ENCODE measurements at places on chromosomes 2 and 18.

DNA sequence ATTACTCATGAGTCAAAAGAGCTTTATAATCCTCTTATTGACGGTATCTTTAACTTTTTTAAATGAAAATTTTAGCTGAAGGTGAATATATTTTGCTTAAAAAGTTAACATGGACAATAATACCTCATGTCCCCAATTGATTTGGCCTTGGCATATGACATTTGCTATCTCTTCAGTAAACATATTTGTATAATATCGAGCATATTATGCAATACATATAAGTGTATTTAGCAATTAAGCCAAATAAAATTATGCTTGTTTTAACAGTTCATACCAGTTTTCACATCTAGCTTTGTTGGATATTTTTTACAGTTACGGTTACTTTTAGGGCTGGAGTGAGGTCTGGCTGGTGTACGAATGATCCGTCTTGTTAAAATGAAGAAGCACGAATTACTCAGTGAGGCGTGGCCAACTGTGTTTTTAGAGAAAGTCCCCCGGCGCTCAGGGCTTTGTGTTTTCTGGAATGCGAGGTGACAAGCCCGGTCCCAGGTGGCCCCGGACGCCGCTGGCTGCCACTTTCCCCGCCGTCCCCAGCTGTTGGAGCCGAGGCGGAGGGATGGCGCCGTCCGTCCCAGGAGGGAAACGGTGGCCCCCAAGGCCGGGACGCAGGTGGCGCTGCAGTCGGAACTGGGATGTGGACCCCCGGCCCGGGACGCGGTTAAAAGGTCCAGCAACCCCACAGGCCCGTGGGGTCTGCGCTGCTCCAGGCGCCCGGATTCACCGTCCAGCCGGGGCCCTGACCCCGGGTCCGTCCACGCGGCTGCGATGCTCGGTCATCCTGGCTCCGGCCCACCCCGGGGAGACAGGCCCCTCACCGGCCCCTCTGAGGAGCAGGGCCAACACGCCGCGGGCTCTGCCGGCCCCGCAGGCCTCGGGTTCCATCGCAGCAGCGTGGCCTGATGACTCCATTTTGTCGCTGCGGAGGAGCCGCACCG is 41.3 kb downstream of the TMEM18 start:
- no peak for DNase-seq

DNA sequence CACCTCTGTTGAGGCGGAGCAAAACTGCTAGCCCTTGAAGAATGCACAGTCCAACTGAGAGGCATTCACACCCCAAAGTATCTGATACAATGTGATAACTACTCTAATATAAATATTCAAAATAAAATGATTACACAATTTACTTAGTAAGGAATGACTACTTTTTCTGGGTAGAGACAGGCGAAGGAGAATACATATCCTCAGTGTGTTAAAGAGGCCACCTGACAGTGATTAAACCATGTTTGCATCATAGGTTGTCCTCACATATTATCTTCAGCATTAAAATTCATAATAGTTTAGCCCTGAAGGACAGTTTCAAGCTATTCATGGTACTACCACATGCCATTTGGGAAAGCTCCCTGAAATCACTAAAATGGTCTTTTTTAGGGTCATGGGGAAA is 16.9 kb upstream of the BAZ2B start:
- no peak for DNase-seq

DNA sequence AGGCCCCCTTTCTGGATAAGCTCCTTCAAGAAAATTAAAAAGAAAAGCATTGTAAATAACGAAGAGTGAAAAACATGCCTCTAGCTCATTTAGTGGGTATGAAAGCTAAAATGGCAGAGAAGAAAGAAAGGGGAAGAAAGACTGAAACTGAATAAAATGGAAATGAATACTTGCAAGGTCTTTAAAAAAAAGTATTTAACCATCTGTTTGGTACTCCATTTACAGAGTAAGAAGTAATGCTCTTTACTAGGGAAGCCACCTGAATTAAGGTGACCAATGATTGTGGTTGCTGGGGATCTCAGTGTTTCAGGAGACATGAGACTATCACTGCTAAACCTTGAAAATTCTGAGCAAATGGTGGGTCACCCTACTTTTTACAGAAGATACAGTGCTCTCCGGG is 17.7 kb upstream of the ARL5A start:
- DNase-seq = no peak

DNA sequence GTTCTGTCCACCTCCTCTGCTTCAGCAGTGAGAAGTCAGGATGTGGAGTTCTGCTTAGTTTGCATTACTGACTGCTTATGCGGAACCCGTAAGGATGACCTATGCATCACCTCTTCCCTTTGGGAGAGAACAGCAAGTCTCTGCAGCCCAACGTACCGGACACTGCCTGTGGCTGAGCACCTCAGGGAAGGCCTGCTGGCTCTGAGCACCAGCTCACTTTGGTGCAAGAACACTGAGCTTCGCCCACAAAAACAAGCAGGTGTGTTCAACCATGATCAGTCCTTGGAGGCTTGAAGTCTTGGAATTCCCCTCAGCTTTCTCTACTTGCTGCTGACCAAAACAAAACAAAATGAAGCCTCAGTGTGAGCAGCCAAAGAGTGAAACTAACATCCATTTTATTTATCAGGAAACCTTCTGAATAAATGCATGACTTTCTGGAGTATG is 52.7 kb upstream of the NCK2 start:
- no peak for DNase-seq

- no peak for DNase-seq
Observed at GRCh38 chr2:36562240-36562639, 35.7 kb downstream of the FEZ2 start.

DNA sequence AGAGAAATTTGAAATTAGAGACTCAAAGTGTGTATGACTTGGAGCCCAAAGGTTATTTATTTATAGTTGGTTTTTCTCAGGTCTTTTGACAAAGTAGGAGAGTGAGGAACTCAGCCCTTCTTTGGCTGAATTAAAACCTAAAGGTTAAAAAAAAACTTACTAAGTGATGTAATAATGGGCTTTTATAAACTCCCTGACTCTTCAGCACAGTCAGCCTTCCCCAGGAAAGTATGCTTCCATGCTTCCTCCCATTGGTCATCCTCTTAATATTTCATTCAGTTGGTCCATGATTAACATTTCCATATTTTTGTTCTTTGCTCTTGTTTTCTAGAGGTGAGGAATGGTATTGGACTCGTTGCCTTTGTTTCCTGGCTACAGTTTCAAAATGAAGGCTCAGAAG is 7.2 kb downstream of the ARPC2 start:
- no peak for DNase-seq

DNA sequence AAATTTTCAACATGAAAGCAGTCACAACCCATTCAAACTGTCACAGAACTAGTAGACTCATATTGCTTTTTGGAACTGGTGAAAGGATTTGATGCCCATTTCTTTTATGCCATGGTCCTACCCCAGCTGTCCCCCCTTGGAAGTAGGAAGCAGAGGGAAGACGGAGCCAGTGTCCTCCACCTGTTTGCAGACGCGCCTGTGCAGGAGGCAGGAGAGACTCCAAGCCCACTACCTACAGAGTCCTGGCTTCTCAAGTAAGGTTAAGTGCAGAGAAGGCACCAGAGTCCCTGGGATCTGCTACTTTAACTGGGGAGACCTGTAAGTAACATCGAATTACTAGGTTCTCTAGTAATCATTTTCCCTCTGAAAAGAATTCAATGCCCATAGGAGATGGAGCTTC is 32.7 kb upstream of the DNMT3A start:
- DNase-seq = no peak

- DNase-seq = no peak
Observed at GRCh38 chr2:100822587-100823248, 2.8 kb downstream of the NPAS2 start.

DNA sequence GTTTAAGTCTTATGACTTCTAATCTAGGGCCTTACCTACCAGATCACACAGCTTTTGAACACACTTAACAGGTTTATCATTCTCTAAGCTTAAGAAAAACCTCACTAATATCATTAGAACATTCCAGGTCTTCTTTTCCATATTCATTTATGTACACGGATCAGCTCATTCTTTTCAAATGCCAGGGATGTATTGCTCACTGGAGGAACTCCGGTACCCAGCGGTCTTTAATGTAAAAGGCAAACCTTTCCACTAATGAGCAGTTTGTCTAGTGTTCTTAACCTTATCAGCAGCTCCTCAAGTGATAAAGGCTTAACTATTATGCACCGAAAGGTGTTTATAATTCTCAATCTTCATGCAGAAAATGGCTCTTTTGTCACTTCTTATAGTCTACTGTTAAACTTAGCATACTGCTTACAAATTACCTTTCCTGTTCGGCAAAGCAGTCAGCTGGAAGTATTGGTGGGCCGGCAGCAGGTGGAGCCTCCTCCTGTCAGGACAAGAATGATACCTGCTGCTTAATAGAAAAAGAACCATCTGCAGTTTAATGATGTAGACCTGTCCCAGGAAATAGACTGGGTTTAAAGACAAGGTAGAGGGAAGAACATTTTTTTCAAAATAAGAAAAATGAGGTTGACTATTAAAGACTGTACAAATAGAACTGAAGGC is 142.7 kb downstream of the FIGN start:
- DNase-seq = no peak

Data from stimulated activated CD8-positive, alpha-beta memory T cell treated with anti-CD3 and anti-CD28 coated beads, Interleukin-7, amount 100 ng/mL, for 1 hour (primary cell).